Stimulated activated CD8-positive, alpha-beta memory T cell treated with anti-CD3 and anti-CD28 coated beads, Interleukin-4, amount 100 ng/mL, for 1 hour (primary cell): ENCODE measurements at places on chromosomes 1 and 21.

- DNase-seq = no peak
These were observed 16.9 kb downstream of the DYRK3 start for GRCh38 chr1:206651958-206652890.

DNA sequence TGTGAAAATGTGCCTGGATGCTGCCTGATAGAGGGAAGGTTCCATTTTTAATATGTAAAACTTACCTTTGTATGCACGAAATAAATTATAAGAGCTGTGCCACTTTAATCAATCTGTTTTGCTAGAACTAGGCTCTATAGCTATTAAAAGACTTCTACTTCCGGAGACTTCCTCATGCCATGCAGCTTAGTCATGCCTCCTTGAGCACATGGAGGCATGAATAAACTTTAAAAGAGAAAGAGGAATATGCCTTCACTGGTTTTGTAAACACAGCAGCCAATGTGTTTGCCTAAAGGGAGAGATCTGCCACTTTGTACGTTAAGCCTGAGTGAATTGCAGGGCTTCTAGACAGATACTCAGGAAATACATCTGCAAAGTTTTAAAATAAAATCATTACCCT lies 604.6 kb downstream of the LRRIQ3 start:
- DNase-seq = no peak

- DNase-seq = no peak
These were observed 20.5 kb downstream of the HIVEP3 start for GRCh38 chr1:41898191-41898713.

GRCh38 chr1:45820788-45821187 lies 17.4 kb downstream of the MAST2 start:
- no peak for DNase-seq

- peak; percentile 9 for DNase-seq
These were observed 27.9 kb upstream of the BMP8B start for GRCh38 chr1:39816415-39817090.

GRCh38 chr21:22444990-22445389 lies 1446.8 kb downstream of the NCAM2 start:
- DNase-seq = no peak

DNA sequence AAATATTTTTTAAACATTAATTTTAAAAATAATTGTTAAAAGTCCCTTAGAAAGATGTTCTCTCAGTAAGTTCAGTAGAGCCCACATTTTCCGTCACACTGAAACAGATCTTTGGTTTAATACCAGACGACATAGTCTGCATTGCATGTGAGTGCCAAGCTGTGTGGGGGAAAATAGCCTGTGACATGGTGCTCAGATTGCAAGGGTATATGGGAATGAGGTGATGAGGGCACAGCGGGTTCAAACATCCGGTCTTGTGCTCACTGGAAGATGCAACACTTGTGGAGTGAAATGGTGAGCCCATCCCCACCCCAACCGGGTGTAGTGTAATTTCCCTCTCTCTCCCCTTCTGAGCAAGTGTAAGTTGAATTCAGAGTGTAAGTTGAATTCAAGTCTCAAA lies 114.3 kb downstream of the PEX14 start:
- DNase-seq = no peak

- no peak for DNase-seq
These were observed 732.0 kb upstream of the ADGRL2 start for GRCh38 chr1:81068726-81069125.

DNA sequence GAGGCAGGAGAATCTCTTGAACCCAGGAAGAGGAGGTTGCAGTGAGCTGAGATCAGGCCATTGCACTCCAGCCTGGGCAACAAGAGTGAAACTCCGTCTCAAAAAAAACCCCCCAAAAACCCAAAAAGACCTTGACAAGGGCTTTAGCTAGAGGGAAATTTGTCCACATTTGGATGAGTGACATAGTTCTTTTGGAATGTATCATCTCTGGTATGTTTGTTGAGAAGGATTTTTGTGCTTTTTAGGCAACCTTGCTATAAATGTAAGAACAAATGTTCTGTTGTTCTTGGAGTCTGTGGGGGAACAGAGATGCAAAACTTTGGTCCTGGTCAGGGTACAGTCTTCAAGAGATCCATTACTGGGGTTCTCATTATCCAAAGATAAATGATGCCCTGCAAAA lies 28.9 kb downstream of the INAVA start:
- no peak for DNase-seq

GRCh38 chr21:15264084-15264665 lies 199.4 kb upstream of the NRIP1 start:
- no peak for DNase-seq

- no peak for DNase-seq
These were observed at the start of gene TRAF5 for GRCh38 chr1:211326528-211327345. TRAF5 (plus strand) TSS chr1:211326833; CDS start chr1:211353240, 26,407 bp downstream.

DNA sequence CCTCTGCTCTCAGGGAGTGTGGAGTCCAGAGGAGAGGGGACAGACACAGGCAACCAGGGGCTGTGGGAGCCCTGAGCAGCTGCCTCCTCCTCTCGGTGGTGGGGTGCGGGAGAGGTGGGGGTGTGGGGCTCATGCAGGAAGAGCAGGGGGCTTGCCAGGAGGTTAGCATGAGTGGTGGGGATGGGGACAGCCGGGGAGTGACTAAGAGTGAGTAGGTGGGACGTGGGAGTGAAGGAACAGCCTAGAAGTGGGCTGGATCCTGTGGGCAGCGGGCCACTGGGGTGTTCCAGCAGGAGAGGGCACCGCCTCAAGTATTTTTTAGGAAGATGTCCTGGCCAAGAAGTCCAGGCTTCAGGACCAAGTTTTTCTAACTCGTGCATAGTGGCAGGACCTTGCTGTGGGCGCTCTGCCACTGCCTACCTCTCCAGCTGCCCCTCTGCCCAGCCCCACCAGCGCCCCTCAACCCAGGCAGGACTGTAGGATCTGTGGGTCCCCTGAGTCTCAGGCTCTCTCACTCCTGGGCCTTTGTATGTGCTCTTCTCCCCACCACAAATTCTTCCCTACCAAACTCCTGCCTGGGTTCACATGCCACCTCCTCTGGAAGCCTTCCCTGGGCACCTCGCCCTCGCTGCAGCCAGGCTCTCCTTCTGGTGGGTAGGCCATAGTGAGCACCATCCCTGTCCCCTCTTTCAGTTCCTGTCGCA lies 18.8 kb upstream of the LHX4 start:
- DNase-seq = no peak

DNA sequence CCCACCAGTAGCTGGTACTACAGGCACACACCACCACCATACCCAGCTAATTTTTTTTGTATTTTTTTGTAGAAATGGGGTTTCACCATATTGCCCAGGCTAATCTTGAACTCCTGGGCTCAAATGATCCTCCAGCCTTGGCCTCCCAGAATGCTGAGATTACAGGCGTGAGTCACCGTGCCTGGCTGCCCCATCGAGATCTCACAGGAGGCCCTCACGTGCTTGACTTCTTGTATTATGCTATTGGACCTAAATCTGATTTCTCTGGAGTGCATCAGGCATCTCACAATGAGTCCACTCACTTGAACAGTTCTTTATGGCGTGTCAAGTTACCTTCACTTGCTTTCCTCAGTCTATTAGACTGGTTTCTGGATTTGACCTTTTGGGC lies 9.3 kb upstream of the RSRP1 start:
- no peak for DNase-seq

- no peak for DNase-seq
These were observed 95.7 kb downstream of the DYRK1A start for GRCh38 chr21:37462087-37462861.

DNA sequence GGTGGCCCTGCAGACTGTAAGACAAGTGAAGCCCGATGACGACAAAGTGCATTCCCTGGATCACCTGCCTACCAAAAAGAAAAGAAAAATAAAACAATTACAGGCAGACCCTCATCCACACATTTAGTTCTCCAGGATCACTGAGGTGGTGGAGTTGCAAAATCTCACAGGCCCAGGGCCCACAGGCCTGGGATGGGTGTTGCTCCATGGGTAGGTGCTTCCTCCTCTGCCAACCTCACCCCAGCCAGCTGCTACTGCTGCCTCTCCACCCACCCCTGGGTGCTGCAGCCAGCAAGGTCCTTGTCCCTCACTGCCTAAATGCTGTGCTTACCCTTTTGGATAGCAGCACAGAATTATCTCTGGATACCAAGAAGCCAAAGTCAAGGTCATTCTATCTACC lies 146.4 kb upstream of the GALNT2 start:
- no peak for DNase-seq

- DNase-seq = no peak
These were observed 38.9 kb downstream of the SYT2 start for GRCh38 chr1:202671399-202671798.

DNA sequence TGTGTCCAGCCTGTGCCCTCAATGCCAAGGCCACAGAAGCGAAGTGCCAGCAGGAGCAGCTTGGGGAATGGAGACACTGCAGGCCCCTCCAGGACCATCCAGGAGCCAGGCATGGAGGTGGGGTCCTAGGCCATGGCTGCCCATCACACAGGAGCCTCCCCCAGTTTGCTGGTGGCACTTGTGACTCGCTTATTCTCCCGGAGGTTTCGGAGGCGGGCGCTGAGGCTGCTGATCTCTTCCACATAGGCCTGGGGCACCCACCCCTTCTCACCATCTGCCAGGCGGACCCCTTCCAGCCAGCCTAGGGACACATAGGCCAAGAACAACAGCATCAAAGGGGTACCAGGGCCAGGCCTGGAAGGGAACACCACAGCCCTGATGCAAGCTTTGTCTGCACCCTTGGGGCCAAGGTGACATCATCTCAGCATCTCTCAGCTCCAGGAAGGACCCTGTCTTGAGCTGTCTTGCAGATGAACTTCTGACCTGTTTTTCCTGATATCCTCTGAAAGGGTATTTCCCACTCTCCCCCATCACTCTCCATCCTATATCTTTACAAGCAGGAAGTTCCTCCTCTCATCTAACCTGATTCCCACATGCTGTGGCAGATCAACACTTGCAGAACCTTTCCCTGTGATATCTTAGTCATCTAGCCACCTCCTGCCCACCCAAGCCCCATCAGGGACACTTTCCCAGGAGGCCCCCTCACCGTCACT lies 13.9 kb downstream of the ARHGEF19 start:
- no peak for DNase-seq

DNA sequence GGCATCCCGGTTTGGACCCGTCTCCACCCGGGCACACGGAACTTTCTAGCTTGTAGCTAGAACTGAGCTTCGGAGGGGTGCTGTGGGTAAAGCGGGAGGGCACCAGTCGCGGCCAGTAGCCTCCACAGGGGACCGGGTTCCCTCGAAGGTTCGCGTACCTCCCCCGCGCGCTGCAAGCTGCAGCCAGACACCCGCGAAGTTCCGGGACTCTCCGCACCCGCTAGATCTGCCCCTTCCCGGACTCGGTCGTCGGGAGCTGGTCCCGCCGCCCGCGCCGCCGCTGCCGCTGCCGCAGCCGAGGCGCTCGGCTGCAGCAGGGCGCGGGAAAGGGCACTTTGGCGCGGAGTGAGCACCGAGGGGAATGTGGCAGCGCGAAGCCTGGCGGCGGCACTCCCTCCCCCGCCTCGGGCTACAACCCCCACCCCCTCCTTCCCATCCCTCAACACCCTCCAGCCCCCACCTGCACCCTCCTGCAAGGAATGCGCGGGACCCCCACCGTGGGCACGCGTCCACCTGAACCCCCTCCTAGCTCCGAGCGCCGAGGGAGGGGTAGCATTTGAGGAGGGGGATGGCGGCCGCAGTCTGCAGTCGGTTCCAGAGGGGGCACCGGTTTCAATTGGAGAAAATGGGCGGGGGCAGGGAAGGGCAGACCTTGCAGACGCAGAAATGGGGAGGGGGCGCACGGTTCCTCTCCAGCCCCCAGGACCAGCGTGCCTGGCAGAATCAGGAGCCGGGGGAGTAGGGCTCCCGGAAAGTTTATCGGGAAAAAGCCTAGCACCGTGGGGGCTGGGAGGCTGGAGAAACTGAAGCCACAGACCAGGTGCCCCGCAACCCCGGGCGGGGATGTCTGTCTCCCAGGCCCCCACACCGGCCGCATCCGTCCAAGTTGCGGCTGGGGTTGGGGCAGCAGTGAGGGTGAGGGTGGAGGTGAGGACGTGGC lies 968 bp downstream of the CSMD2 start:
- no peak for DNase-seq

DNA sequence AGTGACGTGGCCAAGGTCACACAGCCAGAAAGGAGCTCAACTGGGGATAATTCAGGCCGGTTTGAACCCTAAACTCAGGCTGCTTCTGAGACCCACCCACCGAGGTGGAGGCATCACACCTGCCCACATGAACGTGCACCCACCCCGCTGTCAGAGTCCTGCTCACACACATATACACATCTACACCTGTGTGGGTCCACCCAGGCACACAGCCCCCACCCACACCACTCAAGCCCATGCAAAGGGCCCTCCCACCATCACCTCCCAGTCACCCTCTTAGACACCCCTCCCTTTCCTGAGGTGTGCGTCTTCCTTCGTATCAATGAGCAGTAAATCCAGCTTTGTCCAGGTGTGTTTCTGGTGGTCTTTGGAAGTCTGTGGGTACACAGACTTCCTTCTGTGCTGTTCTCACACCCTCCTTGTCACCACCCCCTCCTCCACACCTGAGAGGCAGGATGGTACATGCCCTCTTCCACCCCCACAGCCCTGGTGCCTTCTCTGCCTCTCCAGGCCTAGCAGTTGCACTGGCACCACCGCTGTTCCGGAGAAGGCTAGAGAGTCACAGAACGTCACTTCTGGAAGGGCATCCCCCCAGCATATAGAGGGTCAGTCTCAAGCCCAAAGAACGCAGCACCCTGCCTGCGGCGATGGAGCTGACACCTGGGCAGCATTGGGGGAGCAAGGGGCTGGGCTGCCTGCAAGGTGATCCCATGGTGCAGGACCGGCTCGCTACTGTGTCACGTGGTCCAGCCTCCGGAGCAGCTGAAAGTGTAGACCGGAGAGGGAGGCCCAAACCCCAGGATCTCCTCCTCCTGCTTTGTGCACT lies 18.9 kb upstream of the FAM131C start:
- DNase-seq = no peak

DNA sequence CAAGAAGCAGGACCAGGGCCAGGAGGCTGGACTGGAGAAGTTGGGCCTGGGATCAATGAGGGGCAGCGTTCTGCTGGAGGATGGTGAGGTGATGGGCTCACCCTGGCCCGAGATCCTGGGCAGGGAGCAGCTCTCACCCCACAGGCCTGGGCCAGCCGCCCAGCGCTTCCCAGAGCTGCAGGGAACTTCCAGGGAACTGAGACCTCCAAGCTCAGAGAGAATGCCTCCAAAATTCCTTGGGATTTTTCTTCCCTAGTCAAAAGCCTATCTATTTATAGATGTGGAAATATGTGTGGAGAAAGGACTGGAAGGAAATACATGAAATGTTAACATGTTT lies 121.2 kb downstream of the SPSB1 start:
- no peak for DNase-seq
